ENCODE measurements at places on chromosomes 7 and 10. TPM values are rescaled to one million over a fixed set of nuclear protein-coding genes. Genes with fewer than 3 reads are reported as not detected.

- no peak for DNase-seq
These were observed 136.9 kb downstream of the MBL2 start for GRCh38 chr10:52635651-52636050.

- DNase-seq, result no peak
These were observed 222.3 kb downstream of the KIF20B start for GRCh38 chr10:89923661-89924060.

DNA sequence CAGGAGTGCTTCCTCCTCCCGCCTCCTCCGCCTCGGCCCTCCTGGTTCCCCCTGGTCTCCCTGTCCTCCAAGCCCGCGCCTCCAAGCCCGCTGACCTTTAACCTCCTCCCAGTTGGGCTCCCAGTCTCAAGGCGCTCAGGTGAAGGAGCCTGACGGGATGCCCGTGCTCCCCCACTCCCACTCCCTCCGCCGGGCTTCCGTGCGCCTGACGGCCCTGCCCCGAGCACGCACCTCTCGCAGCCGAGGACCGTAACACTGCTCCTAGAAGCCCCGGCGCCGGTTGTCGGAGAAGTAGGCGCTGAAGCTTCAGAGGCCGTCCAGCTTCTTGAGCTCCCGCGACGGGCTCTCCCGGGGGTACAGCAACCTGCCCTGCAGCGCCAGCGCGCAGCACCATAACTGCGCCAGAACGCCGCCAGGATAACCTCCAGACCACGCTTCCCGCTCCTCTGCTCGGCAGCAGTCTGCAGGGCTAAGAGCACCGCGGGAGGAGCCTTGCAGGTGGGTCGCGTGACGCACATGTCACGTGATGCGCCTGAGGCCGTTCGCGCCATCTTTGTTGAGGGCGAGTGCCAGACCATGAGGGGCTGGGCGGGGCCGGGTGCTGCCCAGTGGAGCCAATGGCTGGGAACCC lies 71.0 kb upstream of the ZNF479 start:
- DNase-seq, result no peak

GRCh38 chr10:83959328-83959727 lies 180.0 kb upstream of the GHITM start:
- DNase-seq, result no peak

DNA sequence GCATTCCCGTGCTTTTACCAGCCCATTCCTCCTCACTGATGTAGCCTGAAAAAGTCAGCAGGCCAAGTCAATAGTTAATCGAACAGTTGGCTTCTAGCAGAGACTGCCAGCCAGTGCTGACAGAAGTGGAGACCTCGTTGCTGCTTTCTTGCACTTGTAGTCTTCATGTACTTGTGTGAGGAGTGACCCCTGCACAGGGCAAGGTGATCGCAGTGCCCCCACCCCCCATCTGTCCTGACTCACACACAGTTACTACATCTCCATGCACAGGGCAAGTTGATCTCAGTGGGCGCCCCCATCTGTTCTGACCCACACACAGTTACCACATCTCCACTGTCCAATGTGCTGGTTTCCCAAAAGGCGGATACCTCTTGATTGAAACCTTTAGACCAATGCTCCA lies 34.2 kb downstream of the C10orf71 start:
- DNase-seq, result no peak

DNA sequence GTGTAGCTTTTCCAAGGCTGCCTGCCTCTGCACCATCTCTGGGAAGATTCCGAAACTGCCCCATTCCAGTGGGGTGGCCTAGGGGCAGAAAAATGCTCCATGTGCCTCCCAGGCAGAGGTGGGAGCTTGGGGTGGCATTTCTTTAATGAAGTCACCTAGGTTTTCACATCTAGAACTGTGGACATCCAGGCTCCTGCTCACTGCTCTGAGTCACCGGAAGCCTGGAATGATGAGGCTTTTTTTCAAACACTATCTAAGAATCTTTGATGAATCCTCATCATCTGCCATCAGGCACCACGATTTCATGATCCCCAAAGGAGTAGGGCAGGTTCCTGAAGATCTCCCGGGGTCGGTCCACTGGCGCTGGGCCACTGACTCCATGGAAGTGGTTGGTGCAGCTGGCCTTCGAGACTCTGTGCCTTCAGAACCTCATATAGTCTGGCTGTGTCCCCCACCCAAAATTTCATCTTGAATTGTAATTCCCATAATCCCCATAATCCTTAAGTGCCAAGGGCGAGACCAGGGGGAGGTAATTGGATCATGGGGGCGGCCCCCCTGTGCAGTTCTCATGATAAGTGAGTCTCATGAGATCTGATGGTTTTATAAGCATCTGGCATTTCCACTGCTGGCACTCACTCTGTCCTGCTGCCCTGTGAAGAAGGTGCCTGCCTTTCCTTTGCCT lies 37.1 kb downstream of the MTURN start:
- DNase-seq, result peak; percentile 21

DNA sequence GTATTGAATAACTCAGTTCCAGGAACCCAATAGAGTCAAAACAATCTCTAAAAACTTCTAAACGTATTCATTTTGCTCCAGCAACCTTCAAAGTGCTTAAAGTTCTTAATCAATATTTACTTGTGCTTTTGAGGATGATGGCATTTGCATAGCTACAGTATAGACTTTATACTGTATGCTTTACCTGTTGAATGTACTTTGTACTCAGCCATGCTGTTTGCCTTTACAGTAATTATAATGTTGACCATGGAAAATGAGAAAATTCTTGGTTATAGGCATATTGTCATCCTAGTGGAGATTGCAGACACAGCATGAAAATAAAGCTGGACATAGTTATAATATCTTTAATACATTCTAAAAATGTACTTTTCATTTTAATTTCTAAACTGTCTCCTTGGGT lies 762.7 kb upstream of the PHF14 start:
- DNase-seq, result no peak

DNA sequence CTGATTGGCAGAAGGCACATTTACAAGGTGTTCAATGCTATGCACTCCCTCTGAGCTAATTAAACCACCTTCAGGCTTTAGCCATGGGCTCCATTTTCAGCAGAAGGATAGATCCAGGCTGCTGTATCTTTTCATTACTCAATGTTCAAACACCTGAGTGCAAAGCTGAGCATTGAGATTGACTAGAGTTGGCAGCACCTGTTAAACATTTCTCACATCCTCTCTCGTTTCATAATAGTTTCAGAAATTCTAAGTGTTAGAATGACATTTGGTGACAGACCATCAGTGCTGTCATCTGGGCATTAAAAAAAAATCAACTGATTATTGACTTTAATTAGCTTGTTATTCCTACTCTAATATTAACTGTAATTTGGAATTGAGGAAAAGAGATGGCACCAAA lies 187.1 kb upstream of the SEMA3E start:
- no peak for DNase-seq

GRCh38 chr7:70631718-70632117 lies 500.2 kb upstream of the GALNT17 start:
- DNase-seq, result no peak

DNA sequence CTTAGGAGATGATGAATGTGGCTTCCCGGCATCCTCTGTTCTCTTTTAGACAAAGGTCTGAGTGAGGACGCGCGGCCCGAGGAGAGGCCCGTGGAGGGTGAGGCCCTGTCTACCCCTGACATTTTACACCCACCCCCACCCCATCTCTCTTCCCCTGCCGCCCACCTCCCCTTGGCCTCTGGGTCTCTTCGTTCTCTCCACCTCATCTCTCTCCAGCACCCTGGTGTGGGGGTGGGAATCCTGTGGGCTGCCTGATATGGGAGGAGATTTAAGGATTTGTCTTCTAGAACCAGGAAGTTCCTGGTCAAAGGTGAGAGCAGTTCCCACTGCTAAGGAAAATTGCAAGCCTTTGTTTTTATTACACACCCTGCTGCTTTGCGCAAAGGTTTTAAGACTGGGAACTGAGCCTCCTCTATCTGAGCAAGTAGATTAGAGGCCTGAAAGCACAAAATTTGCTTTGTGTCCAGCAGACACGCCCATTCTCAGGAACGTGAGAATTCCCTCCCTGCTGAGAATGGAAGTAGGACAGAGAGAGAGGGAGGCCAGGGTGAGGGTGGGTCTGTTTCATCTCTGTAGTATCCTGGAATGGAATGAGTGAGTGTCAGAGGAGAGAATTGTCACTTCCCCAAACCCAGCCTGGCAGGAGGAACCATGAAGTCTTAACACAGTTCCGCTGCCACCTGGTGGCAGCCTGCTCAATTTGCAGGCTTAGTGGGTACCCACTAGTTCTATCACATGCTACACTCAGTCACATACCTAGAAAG lies 91.2 kb downstream of the GTF2IRD1 start:
- peak; percentile 53 for DNase-seq

DNA sequence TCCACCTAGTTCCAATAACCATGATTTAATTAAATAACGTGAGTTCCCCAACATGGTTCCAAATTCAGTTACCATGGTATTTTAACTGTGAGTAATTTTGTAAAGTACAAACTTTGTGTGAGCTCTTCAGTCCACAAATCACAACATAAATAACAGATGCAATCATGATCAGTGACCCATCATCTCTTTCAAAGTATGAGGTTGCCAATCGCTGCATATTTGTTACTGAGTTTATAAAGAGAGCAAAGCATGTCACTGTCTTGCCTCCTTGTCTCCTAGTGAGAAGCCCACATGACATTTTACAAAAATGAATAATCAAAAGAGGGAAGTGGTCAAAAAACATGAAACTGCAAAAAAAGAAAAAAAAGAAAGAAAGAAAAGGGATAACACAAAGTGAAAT lies 69.1 kb upstream of the PDSS1 start:
- DNase-seq, result no peak

DNA sequence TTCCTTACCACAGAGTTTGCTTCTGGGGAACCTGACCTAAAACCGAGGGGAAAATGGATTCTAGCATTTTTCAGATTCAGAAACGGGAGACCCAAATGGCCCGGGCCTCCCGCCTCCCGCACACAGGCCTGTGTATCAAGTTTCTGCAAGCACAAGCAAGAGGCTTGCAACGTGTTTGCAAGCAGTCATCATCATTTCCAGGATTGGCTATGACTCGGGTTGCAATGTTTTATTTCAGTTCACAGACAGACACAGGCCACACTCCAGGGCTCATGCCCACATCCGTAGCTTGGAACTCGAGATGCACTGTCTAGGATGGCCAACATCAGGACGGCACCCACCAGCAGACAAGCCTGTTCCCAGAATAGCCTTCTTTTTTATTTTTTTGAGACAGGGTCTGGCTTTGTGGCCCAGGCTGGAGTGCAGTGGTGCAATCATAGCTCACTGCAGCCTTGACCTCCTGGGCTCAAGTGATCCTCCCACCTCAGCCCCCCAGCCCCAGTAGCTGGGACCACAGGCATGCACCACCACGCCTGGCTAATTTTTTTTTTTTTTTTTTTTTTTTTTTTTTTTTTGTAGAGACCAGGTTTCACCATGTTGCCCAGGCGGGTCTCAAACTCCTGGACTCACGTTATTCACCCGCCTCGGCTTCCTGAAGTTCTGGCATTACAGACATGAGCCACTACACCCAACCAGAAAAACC lies 68.1 kb upstream of the FOXK1 start:
- DNase-seq, result no peak

- DNase-seq, result no peak
These were observed 18.2 kb downstream of the IL15RA start for GRCh38 chr10:5959142-5959541.

DNA sequence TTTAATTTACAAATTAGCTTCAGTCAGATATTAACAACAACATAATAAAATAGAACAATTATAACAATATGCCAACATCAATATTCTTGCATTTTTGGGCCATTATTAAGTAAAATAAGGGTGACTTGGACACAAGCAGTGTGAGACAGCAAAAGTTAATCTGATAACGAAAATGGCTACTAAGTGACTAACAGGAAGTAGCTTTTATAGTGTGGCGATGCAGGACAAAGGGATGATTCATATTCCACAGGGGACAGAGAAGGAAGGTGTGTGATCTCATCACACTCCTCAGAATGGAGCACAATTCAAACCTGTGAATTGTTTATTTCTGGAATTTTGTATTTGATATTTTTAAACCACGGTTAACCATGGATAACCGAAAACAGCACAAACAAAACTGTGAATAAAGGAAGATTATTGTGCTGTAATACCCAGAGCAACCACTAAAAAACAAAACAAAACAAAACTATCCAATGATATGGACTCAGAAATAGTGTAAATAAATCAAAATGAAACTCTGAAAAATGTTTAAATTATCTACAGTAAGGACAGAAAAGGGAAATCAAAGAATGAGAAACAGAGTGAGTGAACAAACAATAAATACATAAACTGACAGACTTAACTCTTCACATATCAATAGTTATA lies 66.9 kb upstream of the TFEC start:
- peak; percentile 74 for DNase-seq

The COX19 gene
- 6.6 TPM for total RNA-seq

- DNase-seq, result no peak
These were observed 7.0 kb downstream of the GSAP start for GRCh38 chr7:77409005-77409738.

GRCh38 chr7:11589251-11589650 lies 242.7 kb downstream of the THSD7A start:
- no peak for DNase-seq

DNA sequence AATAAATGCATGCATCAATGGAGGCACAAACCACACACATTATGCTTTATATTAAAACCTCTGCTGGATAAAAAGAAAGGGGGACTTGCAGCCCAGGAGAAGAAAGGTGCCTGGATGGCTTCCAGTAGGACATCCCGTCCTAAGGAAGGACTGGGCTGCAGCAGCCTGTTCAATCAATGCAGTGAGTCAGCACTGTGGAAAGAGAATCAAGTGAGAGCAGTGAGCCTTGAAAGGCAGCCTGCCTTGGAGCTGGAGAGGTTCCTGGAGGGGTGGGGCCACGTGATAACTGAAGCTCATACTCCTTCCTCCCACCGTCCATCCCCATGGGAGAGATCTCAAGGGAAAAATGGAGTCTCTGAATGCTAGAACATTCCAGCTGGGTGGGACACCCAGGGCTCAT lies 501.2 kb downstream of the ADRA2A start:
- no peak for DNase-seq

DNA sequence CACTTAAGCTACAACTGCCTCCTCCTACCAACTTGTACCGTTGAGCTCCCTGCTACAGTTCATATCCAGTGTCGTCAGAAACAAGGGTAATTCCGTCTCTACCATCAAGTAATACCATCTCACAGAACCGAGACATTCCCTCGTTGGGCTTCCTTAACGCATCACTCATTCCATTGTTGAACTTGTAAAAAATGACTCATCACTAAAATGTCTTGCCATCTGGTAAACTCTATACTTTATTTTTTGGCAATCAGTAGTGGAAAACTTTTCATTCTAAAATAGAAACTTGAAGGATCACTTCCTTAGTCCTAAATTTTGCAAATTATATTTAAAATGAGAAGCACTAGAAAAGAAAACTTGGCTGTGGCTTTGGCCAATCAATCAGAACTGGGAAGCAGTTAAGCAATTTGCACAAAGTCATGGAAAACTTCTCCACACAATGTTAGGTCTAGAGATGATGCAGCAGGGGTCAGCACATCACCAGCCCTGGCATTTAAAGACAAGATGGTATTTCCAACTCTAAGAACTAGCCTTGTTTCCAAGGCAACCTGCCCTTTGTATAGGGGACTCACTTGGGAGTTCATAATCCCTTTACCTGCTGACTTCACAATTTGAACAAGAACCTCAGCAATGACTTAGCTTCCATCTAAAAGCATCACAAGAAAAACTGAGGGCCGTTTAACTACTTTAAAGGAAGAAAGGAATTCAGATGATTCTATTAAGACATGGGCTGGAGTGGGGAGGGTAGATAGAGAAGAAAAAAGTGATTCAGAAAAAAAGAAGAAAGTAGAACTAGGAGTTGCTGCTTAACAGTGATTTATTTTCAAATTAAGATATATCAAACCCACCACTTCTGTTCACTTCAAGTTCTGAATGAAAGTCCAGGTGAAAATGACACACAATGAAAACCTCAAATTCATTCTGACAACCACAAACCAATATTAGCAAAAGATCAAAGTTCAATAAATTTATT lies 288.1 kb downstream of the PARD3 start:
- peak; percentile 88 for DNase-seq

- DNase-seq, result no peak
These were observed 14.8 kb downstream of the FANK1 start for GRCh38 chr10:125911145-125911544.
